ENCODE measurements at places on chromosomes 7 and 10.

GRCh38 chr7:8084836-8085235, 116.2 kb downstream of the GLCCI1 start:
- no peak for DNase-seq

- no peak for DNase-seq
These were observed 46.7 kb upstream of the MDFIC start for GRCh38 chr7:114875186-114875585.

DNA sequence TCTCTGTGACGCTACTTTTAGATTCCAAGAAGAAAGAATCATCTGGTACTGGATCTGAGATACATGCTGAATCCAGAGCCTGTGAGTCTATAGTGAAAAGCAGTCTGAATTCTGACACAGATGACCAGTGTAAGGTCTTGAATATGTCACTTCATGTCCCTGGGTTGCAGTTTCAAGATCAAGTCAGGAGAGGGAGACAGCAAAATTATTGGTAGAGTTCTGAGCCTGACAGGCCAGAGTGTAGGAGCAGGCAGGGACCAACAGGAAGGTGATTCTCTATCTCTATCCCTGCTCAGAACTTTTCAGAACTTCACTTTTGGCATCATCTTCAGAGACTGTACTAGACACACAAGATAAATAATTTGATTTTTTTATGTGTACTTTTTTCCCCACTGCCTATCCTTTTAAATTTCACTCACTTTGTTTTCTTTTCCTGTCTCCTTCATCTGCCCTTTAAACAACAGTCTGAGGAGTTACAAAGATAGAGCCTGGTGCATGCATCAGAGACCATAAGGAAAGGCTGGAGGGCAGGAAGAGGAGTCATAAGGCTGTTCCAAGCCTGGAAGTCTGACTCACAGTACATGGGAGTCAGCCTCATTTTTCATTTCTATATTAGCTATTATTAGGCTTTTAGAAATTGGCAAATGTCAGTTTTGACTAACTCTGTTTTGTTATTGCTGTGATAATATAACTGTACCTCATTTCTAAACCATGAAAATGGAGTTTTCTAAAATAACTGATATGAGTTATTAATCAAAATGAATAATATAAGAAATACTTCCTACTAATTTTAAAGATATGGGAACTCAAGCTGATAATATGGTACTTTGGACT, 120.2 kb upstream of the TMEM229A start:
- DNase-seq, result peak; percentile 54

- DNase-seq, result no peak
These were observed 131.1 kb downstream of the LRRC4 start for GRCh38 chr7:127900141-127900540.

- DNase-seq, result no peak
These were observed 284.9 kb upstream of the AOAH start for GRCh38 chr7:37009125-37009675.

DNA sequence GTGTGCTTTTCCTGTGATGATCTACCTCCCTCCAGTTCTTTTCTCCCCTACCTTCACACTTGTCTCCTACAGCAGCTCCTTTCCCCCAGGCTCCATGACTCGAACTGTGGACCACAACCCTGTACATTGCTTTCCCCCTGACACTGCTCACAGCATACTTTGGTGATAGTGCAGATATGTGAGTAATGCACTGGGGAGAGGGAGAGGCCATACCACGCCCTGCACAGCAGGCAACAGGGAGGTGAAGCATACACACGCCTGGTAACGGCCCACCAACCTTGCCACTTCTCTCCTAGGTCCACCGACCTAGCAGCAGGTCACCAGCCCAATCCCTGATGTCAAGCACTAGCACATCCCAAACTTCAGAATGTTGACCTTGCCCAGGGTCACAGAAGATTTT, 238.2 kb downstream of the GRID1 start:
- no peak for DNase-seq

DNA sequence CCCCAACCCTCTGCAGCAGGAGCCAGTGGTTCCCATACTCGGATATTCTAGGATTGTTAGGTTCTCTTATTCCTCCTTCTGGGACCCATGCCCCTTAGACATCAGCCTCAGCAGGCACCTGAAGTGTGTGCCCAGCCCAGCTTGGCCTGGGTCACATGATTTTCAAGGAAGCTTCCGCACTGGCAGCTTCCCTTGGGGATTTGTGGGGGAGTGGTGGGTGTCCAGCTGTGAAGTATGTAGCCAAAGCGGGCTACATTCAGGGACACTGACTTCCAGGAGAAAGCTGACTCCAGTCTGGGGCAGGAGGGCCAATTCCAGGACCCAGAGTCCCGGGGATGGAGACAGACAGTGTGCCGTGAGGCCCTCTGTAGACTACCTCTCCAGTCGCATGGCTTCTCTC, 1.3 kb downstream of the LDB1 start:
- no peak for DNase-seq

- peak; percentile 27 for DNase-seq
These were observed 139.0 kb downstream of the HERPUD2 start for GRCh38 chr7:35555934-35556333.

DNA sequence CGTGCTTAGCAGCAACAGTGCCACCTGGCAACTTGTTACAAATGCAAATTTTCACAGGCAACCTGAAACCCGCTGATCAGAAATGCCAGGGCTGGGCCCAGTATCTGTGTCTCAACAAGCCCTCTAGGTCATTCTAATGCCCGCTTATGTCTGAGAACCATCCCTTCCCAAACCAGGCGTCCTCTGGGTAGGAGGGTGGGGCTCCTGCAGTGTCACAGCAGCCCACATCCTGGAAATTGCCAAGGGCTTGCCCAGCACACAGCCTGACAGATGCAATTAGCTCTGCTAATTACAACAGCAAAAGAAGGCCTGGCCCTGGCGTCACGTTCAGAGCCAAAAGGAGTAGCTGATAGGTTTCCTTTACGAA, 15.9 kb downstream of the ITPRIP start:
- no peak for DNase-seq

Measured in hepatocyte (in vitro differentiated cells).